ENCODE measurements at places on chromosomes 11 and 22.

DNA sequence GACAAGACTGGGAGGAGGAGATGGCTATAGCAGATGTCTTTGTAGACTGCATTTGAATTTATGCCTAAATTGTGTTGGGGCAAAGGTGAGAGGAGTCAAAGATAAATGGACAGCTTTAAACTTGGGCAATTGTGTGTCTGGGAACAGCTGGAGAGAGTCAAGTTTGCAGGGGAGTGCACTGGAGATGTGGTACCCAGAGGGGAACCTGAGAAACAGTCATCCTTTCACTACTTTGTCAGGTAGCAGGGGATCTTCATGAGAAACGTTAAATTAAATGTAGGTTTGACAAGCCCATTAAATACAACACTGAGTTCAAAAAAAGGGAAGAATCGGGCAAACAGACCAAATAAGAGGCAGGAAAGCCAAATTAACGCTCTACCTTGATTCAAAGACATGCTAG, 277.7 kb downstream of the OPCML start:
- no peak for DNase-seq

GRCh38 chr22:36367479-36367878, 20.3 kb downstream of the MYH9 start:
- no peak for DNase-seq

- DNase-seq, result no peak
These were observed 6.8 kb upstream of the SLC22A8 start for GRCh38 chr11:63022441-63022840.

DNA sequence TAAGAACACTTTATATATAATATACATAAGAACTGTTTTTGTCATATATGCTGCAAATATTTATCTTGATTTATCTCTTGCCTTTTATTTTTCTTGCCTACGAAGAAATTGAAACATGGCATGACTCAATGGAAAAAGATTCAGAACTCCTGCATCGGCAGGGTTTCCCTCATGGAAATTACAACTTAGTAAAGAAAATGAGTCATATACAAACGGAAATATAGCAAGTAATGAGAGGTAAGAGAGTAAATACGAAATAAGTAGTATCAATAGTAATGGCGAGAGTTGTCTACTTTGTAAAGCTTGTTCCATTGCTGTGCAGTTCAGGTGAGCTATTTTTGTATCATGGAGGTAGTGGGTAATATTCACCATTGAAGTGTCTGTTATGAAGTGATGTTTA, 350.4 kb downstream of the DDX10 start:
- no peak for DNase-seq

GRCh38 chr22:50563413-50564160, 868 bp upstream of the SYCE3 start:
- peak; percentile 46 for DNase-seq

DNA sequence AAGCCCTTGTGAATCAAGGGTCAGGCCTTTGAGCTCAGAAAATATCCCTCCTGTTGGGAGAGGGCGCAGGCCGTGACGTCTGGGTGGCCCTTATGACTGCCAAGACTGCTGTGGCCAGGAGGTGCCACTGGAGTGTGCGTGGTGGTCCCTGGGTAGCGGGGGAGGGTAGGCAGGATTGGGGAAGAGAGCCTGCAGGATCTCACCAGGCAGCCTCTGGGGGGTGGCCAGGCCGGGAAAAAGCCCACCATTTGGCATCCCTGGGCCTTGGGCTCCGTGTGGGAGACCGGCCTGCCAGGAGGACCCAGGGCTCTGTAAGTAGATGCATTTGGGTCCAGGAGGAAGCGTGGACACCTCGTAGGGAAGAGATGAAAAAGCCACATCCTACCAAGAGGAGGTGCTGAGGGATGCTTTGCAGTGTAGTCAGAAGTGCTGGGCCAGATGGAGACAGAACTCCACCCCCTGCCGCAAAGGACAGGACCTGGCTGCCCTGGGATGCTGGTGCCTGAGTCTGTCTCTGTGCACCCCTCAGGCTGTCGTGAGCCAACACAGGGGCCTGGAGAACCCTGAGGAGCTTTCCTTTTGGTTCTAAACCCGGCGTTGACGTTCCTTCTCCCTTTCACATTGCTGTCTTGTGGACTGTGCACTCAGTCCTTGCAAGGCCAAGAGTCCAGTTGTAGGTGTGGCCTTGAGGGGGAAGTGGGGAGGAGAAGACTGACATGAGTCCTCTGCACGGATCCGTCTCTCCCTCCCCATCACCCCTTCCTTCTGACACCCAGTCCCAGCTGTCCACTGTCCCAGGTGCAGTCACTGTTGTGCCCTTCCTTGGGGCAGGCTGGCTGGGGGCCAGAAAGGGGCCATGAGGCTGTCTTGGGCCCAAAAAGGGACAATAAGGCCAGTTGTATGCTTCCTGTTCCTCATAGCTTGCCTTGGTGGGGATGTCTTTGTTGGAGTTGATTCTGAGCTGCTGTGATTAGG, 12.7 kb upstream of the MIEF1 start:
- no peak for DNase-seq
